ENCODE measurements at places on chromosomes 7 and 10.

- DNase-seq, result no peak
Observed at GRCh38 chr7:85103962-85104361, 82.9 kb downstream of the SEMA3D start.

DNA sequence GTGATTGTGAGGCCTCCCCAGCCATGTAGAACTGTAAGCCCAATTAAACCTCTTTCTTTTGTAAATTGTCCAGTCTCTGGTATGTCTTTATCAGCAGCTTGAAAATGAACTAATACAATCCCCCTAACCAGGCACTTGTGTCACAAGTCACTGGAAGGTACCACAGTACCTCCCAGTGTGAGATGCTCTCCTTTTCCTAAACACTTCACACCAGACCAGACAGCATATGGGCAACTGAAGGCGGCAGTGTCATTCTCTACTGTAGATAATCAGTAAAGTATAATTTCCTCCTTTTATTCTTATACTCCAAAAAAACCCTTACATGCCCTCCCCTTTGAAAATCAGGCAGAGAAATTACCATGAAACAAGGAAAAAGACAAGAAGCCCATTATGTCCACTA, 113.2 kb downstream of the CALN1 start:
- no peak for DNase-seq

DNA sequence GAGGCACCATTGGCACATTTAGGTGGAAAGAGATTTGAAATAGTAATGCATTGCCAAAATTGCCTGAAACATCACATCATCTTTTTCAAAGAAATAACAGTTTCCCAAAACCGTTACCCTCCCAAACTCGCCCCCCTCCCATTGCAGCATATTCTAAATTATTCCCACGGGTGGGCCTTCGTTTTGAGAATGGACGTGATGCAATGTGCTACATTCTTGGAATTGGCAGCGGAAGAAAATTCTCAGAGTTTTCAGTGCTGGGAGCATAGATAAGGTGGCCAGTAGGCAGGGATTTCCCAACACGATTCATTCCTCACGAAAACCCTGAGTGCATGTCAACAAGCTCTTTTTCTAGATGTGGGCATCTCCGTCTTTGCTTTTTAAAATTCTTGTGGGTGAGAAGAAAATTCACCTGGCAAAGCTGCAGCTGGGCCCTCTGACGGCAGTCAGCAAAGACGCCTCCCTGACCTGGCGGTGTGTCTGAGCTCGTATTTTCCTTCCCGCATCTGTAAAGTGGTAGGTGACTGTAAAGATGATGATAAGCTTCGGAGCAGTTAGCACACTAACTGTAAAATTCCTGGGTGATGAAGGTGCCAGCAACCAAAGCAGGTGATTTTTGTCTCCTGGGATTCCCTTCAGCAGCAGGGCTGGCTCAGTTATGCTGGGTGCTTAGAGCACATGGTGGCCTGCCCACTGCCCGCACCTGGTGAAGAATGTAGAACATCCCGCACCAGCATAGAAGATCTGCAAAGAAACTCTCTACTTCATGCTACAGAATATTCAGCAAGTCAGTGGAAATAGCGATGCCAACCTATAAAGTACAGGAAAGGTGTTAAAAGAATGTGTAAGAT, 141.9 kb upstream of the KLF6 start:
- DNase-seq, result no peak

GRCh38 chr7:132461032-132461592, 115.2 kb downstream of the PLXNA4 start:
- no peak for DNase-seq

DNA sequence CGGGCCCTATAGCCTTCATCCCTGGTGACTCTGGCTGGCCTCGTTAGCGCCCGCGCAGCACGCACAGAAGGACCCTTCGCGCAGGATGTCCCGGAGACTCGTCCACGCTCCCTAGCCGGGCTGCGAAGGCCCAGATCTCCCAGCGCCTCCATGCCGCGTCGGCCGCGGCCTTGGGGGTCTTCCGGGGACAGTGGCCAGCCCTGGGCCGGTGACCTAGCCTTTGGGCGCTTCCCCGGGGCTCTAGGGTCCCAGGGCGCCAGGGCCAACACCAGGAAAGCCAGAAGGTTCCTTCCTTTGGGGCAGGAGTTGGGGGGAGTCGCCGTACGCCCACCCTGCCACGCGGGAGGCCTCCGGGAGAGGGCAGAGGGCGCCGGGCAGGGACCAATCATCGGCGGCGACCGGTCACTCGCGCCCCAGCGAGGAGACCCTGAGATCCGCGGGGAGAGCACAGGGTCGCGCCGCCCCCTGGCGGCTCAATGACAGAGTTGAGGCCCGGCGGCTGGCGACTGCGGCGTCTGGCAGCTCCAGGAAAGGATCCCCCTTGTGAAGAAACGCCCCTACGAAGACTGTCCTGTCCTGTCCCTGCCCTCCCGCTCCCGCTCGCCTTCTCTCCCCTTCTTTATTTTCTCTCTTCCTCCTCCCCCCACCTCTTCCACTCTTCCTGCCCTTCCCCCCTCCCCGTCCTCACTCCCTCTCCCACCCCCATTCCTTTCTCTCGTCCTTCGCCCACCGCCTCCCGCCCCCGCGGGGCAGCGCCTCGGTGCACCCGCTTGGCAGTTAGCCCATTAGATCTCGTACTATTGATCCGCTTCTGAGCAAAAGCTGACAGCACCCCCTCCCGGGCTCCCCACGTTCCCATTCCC, 62.3 kb upstream of the LBX1 start:
- DNase-seq, result peak; percentile 92

DNA sequence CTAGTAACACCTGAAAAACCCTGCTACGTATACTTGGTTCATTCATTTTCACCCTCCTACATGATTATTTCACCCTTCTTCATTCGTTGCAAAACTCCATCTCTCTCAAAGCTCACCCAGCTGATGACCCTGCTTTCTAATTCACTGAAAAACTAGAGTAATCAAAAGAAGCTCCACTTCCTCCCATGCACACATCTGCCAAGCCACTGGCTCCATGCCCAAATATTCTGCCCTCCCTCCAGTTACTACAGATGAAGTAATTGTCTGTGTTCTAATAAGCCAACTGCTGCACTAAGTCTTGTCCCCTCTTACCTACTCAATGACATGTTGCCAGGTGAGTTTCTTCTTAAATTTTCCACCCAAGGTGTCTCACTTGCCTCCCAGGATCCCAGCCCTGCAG, 96.9 kb upstream of the CCDC71L start:
- no peak for DNase-seq

DNA sequence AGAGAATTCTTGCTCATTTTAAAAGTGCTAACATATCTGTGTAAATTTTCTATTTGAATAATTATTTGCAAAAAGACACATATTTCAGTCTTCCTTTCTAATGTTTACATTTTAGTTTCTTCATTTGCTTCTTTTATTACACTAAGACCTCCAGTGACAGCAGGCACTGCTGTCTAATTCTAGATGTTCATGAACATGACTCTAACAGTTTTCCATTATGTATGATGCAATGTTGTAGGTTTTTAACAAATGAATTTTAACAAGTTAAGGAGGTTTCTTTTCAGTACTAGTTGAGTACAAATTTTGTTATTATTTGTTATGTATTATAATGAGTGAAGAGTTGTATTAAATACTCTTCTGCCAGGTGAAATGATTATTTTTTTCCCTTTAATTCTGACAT, 83.6 kb downstream of the GRB10 start:
- no peak for DNase-seq

DNA sequence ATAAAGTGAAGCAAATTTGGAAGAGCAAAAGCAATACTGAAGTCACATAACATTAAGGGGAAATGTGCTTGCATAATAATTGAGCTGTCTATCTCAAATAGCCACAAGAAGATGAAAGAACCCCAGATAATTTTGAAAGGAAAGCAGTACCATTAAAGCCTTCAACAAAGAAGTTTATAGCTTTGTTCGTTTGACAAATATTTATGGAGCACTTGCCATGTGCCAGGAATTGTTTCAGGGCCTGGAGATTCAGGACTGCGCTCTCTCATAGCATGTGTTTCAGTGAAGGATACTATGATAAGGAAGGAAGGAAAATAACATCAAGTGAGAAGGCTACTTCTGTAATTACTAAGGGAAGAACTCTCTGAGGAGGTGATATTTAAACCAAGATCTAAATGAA, 212.3 kb upstream of the CSTF2T start:
- DNase-seq, result no peak

- no peak for DNase-seq
Observed at GRCh38 chr7:47500103-47500563, 81.8 kb downstream of the TNS3 start.

DNA sequence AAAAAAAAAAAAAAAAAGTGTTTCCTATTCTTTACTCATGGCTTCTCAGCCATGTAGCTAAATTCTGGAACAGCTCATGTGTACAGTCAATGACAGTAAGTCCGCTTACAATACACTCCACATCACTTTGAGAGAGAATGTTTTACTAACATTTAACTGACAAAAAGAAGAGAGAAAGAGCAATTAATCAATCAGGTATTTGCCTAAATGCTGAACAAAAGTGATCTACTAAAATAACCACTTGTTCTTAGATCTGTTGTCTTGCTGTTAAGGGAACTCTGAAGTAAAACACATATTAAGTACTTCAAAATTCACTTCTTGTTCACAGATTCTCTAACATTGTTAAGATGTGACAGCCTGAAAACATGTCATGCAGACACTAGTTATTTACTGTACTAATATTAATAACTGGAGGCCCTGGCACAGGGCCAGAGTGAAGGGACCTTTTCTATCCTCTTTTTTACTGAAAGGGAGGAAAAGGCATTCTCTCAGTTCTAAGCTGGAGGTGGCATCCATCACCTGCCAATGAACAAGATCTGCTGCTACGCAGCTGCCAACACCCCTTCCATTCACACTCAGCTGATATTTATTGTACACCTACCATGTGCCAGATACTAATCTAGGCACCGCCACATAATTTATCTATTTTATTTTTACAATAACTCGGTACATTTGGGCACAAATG, 72.6 kb downstream of the AHR start:
- no peak for DNase-seq

- DNase-seq, result no peak
Observed at GRCh38 chr10:15180736-15181135, 12.2 kb upstream of the NMT2 start.

DNA sequence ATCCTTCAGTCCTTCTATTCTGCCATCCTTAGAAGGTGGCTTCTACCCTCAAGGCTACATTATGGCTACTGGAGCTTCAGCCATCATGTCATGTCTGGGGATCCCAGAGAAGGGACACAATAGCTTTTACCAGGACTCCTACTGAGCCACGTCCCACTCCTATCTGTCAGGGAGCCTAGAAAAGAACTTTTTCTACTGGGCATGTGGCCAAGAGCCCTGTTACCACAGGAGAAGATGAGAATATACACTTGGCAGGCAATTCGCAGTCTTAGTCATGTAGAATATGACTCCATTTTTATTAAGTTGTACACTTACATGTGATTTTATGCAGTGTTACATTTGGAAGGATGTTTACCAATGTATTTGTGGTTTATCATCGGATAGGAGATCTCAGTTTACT, 64.6 kb upstream of the KCNMA1 start:
- DNase-seq, result no peak

DNA sequence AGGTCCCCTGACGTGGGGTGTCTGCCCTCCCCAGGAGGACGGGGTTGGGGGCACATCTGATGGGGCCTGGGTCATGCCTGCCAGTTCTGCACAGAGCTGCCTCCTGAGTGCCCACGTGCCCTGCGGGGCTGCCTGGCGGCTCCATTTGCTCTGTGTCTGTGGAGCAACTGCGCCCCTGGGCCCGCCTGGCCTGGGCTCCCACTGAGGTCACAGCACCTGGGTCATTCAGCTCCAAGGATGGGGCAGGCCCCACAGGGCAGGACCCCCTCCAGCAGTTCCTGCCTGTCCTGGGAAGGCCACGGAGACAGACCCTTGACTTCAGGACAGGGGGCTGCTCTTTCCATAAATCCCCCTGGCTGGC, 590.6 kb downstream of the PTPRN2 start:
- DNase-seq, result no peak

GRCh38 chr10:14219411-14219810, 111.3 kb downstream of the FRMD4A start:
- no peak for DNase-seq

GRCh38 chr10:95792874-95793285, 36.9 kb downstream of the ENTPD1 start:
- no peak for DNase-seq

GRCh38 chr7:101764221-101764620, 53.2 kb upstream of the CUX1 start:
- no peak for DNase-seq

GRCh38 chr10:119478111-119478802, 64.3 kb downstream of the RGS10 start:
- no peak for DNase-seq

DNA sequence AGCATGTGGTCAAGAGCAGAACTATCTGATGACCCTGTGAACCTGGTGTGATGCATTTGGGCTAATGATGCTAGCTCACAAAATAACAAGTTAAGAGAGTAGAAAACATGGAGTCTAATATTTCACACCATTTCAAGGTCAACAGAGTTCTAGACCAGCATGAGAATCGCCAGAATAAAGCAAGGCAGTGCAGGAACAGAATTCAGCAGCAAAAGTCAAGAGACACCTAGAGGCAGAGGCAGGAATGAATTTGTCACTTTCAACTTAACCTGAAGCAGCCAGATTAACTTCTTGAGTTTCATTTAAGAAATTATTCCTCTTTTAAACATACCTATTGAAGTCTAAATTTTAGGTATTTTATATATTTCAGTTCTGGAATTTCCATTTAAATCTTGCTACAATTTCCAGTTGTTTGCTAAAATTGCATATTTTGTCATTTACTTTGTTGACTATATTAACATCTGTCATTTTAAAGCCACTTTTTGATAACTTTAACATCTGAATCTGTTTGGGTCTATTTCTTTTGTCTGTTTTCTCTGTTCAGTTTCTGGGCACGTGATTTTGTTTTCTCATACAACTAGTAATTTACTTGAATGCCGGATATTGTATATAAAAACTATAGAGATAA, 44.2 kb upstream of the PRSS58 start:
- DNase-seq, result no peak

GRCh38 chr7:155000795-155001194, 2.1 kb downstream of the PAXIP1 start:
- no peak for DNase-seq

GRCh38 chr7:30896036-30896435, 15.6 kb upstream of the AQP1 start:
- DNase-seq, result peak; percentile 35

GRCh38 chr7:108598914-108599580, 29.4 kb downstream of the DNAJB9 start:
- no peak for DNase-seq

GRCh38 chr7:29957521-29958310, 31.9 kb downstream of the SCRN1 start:
- DNase-seq, result no peak

DNA sequence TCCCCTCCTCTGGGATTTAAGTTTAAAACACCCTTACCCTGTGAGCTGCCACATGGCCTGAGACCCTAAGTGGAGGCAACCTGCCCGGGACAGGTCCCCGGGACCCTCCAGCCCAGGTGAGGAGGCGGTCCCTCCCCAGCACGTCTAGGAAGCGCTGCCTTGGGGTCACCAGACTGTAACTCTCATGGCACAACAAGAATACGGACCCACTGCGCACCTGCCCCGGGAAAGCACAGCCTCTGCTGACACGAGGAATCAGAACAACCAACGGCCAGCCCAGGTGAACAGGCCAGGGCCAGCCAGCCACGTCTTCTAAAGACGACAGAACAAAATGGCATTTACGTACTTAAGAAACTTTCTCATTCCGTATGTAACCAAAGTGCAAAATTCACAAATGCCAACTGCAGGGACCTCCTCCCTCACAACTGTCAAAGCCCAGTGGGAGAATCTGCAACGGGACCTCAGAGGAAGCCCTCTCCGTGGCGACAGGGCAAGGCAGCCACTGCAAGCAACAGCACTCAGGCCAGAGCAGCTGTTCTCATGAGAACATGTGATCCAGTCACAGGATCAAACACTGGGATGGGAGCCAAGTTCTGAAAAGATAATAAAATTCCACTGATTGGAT, 208.4 kb downstream of the DIP2C start:
- no peak for DNase-seq

Data from HAP-1 (cell line).